ENCODE measurements at places on chromosomes 16 and 17.

DNA sequence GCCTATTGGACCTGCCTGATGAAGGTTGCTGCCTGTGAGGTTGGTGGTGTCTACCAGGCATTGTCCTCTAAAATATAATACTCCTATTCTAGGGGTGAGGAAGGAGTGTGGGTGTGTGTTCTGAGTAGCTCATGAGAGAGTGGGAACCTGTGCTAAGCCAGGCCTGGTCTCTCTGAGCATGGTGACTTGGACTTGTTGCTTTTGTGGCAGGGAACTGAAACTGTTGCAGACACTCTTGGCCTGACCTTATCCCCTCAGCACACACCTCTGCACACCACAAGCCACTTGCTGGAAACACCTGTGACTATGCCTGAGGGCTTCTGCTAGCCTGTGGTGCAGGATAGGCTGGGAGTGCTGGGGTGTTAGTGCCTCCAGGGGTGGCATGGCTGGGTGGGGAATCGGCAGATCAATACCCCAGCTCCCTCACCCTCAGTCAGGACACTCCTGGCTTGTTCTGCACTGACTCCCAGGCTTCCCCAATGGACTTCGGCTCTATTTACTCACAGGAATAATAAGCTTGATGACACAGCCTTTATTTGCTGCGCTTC lies 29.9 kb downstream of the PLCG2 start:
- DNase-seq: no peak

GRCh38 chr16:77675464-77676324 lies 46.6 kb upstream of the NUDT7 start:
- DNase-seq: peak; percentile 27

DNA sequence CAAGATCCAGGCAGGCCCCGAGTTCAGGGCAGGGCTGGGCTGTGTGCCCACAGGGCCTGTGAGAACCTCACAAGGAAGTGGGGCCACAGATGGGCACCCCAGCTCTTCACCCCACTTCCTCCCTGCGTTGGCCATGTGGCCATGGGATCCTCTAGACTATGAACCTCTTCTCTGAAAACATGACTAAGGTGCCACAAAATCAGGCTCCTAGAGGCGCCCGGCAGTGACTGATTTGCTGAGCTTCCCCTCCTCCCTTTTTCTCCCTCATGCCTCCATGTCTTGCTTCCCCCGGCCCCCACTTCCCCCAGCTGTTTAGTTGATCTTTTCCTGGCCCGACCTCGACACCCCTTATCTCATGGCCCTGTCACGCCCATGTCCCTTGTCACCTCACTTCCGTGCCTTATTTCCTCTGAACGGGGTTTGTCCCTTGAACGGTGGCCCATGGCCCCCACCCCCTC lies 87.1 kb downstream of the KCNJ12 start:
- DNase-seq: no peak

GRCh38 chr17:50421308-50422051 lies 4.5 kb upstream of the ACSF2 start:
- no peak for DNase-seq

DNA sequence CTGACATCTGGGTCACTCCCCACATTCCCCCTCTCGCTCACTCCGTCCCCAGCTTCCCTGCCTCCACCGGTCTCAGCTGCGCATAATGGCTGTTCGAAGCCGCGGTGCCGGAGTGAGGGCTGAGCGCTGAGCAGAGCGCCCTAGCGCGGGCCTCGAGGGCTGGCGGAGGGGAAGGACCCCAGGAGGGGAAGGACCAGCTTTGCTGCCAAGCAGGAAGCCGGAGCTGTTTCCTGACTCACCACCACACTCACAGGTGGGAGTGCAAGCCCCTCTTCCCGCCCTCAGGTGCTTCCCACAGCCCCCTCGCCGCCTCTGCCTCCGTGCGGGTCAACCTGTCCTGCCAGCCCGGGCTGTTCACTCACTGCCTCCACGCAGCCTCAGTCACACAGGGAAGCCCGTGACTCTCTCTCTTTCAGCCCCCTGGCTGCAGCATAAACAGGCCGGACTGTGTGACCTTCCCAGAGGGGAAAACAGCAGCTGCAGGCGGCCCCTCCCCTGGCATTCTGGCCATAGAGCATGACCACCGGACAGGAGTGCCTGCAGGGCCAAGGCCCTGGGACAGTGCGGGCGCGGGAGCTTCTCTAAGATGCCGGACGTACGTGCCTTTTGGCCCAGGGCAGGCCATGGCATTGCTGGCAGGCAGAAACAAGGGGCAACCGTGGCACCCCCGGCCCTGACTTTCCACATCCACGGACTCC lies 23.7 kb downstream of the SLC43A2 start:
- no peak for DNase-seq

DNA sequence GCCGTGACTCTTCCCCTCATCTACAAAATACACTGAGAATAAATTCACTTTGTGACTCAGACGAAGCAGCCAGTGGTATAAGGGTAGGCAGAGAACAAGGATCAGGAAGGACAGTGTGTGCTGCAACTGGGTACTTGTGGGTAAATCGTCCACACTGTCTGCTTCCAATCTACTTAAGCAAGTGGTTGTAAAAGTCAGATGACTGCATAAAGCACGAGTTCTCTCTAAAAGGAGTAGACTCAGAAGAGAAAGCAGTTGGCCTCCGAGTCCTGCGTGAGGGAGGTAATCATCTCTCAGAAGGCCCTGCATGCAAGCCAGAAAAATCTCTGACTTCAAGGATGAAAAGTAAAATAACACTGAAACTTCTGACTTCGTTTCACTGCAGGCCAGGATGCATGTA lies 43.1 kb downstream of the ANKFY1 start:
- DNase-seq: no peak

DNA sequence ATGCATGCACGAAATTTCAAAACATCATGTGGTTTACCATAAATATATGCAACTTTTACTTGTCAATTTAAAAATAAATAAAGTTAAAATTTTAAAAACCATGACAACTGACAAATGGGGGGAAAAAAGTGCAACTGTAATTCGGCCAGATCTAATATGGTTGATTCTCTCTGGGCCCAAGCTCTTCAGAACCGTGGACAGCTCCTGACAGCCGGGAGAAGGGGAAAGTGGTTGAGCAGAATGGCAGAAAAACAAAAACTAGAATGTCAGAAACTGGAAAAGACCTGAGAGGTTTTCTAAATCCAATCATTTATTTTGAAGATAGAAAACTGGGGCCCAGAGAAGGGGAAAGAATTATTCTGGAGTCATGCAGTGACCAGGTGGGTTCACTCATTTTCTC lies 126.6 kb downstream of the TMEM132E start:
- DNase-seq: no peak

DNA sequence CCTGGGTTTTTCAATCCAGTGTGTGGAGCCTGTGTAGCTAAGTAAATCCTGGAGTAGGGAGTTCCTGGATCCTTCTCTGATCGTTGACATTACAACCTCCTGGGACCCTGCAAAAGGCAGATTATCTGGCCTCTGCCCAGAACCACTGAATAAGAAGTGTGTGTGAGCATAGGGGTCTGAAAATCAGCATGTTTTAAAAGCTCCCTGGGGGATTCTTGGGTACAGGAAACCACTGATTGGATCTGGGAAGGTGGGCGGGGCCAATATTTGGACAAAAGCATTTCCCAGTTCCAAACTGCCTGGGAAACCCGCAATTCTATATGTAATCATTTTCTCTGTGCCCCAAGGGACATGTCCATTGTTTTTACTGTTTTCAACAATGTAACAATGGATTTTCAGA lies 27.2 kb upstream of the BEAN1 start:
- DNase-seq: no peak

GRCh38 chr17:1808644-1809043 lies 21.1 kb downstream of the SMYD4 start:
- DNase-seq: no peak

GRCh38 chr17:34400301-34400931 lies 37.4 kb upstream of the CCL1 start:
- no peak for DNase-seq

DNA sequence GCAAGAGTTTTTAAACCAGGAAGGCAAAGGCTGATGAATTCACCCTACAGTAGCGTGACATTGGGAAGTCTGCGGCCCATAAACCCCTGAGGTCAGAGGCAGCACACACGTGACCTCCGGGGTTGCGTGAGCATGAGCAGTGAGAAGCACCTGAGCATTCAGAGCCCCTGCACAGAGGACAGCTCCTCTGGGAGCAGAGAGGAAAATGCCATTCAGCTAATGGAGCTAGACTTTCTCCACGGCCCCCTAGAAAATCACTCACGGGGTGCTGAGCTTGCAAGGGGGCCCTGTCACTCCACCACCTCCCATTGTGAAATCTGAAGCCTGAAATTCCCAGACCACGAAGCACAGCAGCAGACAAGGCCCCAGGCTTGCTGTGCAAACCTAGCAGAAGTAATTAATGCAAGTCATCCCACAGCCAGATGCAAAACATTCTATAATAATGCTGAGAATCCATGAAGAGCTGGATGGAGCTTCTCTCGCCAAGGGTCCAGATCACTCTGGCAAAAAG lies 114.9 kb upstream of the RCVRN start:
- no peak for DNase-seq

GRCh38 chr17:17096438-17097178 lies 54.4 kb downstream of the MPRIP start:
- no peak for DNase-seq

DNA sequence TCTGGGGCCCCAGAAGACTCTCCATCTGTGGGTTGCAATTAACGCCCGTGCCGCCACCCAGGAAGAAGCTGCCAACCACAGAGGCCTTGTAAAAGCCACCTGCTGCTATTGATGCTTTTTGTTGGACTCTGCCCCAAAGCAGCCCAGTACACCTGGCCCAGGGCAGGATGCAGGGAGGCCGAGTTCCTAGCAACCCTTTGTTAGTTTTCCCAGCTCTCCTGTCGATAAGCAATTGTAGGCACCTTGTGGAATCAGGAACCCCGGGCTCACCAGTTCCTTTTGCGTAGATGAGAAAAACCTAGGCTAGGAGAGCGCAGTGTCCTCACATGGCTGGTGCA lies 103.3 kb downstream of the ABCC6 start:
- no peak for DNase-seq

GRCh38 chr17:75820094-75821080 lies 23.8 kb downstream of the UNC13D start:
- no peak for DNase-seq

DNA sequence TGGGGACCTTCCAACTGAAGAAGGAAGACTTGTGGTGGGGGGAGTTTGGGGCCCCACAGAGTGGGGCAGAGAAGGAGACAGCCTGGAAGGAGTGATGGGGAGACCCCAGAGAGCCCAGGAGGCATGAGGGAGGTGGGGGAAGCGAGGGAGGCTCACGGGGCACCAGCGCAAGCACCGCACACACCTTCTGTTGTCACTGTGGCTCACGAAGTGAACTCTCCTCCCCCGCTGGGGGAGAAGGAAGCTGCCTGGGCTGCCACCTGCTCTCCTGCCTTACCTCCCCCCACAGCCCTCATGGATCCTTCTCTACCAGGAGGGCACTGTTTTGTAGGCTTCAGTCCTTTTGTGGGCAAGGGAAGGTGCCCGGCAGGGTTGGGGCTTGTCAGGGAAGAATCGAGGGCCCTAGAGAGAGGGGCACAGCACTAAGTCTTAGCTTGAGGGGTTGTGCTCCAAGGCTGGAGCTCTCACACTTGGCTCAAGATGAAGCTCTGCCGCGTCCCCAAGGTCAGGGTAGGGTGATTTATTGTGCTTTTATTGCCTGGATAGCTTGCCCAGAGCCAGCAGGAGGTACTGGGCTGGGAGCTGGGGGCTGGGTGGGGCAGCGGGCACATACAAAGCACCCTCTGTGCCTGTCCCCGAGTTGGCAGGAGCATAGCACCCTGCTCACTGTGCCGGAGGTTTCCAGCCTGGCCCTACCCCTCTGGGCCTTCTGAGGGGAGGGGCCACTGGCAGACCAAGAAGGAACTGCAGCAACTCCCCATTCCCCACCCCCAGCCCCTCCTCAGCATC lies 4.6 kb upstream of the STARD3 start:
- no peak for DNase-seq

GRCh38 chr16:12095275-12096156 lies 119.0 kb downstream of the SNX29 start:
- peak; percentile 39 for DNase-seq

- DNase-seq: no peak
Measured at GRCh38 chr17:58308985-58309917, 19.3 kb downstream of the TSPOAP1 start.

GRCh38 chr17:33908363-33909064 lies 346.6 kb upstream of the CCL2 start:
- DNase-seq: no peak

DNA sequence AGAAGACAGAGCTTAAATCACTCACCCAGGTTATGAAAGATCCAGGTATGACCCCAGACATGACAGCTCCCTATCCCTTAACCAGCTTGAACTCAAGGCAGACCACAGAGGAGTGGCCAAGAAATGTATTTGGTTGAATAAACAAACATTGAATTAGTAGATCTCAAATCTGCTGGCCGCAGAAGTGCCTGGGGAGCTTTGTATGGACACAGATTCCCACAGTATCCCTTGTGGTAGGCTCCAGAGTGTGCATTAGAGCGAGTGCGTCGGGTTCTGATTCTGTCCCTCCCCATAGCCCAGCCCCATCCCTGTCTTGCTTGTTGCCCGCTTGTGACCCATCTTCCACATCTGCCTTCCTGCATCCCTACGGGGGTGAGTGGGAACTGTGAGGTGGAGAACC lies 118.8 kb upstream of the FOXF1 start:
- no peak for DNase-seq

DNA sequence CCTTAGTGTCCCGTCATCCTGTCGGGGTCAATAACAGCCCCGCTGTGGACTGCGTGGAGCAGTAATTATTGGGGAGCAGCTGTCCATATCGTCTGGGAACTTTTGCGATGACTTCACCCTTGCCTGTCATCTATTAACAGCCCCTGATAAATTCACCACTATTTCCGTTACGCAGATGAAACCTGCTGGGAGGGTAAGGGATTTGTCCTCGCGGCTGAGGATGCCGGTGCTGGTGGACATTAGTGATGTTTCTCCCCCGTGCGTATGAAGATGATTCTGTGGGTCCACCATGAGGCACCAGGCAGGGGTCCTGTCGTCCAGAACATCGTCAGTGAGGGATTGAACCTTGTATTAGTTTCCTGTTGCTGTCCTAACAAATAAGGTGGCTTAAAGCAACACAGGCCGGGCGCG lies 1.0 kb downstream of the FLYWCH2 start:
- DNase-seq: no peak

GRCh38 chr17:80964859-80965580 lies 26.6 kb upstream of the CHMP6 start:
- DNase-seq: no peak

GRCh38 chr16:53091466-53092211 lies 36.8 kb downstream of the CHD9 start:
- DNase-seq: no peak

DNA sequence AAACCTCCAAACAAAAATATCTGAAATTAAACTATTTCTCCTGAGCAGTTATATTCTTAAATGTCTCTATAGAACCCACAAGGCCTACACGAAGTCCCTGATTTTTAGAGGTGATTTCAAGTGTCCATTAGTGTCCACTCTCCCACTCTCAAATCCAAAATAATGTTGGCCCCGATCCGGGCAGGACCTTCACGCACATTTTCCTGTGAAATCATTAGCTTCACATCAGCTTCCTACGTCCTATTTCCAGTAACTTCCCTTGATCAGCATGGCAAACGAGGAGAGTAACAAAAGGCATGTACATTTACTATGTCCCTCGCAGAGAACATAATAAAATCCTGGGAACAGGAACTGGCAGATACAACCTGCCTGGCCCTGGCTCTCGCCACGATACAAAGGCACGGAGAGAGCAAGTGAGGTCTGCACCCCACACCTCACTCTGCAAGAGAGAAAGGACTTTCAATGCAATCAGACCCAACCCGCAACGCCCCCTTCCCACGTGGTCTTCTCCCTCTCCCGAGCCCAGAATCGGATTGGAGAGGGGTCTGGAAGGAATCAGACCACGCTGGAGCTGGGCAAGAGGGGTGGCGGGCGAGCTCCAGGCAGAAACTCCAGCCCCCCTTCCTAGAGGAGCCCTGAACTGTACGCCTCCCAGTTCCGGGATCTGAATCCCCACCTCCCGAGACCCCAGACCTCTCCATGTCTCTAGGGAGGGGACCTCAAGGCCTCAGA lies 17.5 kb upstream of the C17orf78 start:
- no peak for DNase-seq

Measured in activated effector memory CD4-positive, alpha-beta T cell treated with Interleukin-2 at 50 U/mL for 16 hours (primary cell).